ENCODE measurements at places on chromosomes 7 and 10.

DNA sequence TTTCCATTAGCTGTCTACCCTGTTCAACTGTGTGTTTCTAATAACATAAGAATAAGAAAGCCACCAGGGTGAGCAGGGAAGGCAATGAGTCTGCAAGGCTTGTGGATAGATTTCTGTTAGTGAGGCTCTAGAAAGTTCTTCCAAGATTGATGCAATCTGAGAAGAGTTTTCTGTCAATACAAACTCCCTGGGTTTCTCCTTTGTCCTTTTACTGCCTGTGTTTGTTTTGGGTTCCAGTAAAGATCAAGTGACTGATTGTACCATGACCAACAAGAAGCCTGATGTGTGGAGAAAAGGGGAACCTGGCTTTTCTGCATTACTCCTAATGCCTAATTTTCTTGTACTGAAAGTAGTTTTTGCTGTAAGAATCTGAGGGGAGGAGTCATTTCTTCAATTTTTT, 139.9 kb downstream of the CFTR start:
- no peak for DNase-seq

- no peak for DNase-seq
Observed at GRCh38 chr10:129383651-129384050, 83.4 kb upstream of the MGMT start.

DNA sequence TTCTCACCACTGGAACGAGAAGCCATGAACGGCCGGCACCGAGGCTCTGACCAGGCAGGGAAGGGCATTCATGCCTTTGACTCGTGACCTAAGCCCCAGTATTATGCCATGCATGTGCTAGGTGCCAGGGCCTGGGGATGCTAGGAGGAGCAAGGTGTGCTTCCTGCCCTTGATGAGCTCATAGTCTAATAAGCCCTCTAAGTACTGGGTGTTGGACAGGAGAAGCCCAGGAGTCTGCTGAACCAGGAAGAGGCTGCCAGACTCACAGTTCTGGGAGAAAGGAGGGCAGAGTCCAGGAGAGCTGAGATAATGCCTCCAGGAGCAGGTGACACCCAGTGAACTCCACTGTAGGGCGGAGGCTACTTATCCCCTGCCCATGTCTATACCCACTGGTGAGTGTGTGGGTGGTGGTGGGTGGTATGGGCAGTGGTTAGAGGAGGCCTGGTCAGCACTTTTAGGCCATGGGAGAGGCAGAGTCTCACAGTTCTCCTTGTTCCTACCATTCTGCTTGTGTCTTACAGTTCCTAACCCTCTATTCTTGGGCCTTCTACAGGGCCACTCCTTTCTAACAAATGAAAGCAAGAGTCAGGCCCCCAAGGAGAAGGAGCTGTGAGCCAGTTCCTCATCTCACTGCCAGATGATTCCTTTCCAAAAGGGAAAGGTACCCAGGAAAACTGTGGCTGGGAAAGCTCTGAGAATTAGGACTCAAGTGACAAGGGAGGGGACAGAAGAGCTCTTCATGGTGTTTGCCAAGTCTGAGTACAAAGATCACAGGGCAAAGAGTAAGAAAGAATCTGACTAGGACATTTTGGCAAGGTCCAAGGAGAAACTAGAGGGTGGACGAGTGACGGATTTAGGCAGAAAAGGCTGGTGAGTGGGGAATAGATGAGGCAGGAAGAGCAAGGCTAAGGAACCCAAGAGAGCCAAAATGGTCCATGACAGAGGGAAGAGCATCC, 3.6 kb upstream of the MXI1 start:
- no peak for DNase-seq

DNA sequence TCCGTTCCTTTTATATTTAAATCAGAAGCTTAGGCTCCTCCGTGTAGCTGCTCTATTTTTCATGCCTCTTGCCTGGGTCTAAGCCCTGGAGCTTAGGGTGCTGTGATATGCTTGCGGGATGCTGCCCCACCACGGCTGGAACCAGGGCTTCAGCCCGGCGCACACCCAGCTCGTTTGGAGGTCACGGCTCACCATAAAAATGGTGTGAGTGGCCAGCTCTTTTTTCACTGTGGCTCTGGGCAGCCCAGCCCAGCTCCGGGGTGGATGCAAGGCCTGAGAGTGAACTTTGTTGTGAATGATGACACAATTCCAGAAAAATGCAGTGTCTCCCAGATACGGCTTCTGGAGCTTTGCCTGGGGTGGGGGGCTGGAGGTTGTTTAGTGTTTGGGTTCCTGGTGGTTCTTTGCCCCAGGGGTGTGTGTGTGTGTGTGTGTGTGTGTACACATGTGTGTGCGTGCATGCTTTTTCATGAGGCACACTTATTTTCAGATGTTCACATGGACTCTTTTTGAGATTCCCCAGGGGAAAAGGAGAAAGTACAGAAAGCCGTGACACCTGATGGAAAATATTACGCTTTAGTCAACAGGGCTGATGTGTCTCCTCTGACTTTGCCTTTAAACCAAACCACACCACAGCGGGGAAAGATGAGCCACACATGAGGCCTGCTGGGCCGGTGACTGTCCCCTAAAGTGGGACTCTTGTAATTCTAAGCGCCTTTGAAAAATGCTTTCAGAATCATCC, 46.2 kb downstream of the GRK5 start:
- DNase-seq: no peak
